ENCODE measurements at places on chromosomes 6 and 20. TPM values are rescaled to one million over a fixed set of nuclear protein-coding genes. Genes with fewer than 3 reads are reported as not detected.

DNA sequence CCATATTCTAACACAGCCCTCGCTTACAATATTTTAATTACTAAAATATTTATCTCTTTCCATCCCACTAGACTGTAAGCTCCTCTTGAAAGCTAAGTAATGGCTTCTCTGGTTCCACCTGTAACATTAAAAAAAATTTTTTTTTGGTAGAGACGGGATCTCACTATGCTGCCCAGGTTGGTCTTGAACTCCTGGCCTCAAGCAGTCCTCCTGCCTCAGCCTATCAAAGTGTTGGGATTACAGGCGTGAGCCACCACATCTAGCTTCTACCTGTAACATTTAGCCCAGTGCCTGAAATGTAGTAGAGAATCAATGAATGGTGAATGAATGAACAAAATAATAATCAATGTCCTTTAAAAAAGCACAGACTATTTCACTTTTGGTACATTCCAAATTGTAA lies 28.8 kb downstream of the DEK start:
- no peak for DNase-seq

GRCh38 chr6:107443608-107444267 lies 15.6 kb downstream of the PDSS2 start:
- no peak for DNase-seq

DNA sequence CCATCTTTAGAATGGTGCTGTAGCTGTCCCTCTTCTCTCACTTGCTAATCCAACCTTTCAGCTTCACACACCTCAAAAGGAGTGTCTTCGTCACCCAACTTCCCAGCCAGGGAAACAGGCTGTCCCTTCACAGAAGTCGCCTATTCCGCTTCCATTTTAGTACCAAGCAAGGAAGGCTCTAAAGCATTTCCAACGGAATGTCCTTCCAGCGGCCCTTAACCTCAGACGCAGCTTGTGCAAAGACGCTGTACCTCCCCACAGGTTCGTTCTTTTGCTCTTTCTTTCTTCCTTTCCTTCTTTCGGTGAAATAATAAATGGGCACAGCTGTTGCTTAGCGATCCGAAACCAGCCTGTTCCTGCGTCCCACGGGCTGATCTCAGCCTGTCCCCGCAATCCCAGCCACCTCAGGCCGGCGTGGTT lies 1.5 kb downstream of the PTPRT start:
- no peak for DNase-seq

DNA sequence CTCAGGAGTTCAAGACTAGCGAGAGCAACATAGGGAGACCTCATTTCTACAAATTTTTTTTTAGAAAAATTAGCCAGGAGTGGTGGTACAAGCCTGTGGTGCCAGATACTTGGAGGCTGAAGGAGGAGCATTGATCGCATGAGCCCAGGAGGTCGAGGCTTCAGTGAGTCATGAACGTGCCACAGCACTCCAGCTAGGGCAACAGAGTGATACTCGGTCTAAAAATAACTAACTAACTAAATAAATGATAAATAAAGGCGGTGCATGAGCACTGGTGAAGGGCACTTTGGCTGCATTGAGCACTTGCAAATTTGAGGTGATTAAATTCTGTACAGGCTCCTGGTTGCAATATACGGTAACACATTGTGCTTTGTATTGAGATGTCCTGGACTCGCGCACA lies 13.5 kb downstream of the HLA-A start:
- DNase-seq, result no peak

DNA sequence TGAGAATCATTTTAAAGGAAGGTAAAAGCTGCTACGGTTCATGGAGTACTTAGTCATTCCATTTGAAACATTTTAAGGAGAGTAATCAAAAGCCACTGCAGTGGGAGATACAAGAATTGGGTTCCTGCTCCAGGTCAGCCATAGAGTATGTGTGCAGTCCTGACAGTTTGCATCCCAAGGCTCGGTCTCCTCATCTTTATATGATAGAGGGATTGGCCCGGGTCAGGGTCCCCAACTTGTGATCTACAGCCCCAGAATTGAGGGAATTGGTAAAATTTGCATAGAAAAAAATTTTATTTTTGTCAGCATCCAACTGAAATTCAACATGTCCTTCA lies 147.4 kb upstream of the PRND start:
- DNase-seq, result no peak

DNA sequence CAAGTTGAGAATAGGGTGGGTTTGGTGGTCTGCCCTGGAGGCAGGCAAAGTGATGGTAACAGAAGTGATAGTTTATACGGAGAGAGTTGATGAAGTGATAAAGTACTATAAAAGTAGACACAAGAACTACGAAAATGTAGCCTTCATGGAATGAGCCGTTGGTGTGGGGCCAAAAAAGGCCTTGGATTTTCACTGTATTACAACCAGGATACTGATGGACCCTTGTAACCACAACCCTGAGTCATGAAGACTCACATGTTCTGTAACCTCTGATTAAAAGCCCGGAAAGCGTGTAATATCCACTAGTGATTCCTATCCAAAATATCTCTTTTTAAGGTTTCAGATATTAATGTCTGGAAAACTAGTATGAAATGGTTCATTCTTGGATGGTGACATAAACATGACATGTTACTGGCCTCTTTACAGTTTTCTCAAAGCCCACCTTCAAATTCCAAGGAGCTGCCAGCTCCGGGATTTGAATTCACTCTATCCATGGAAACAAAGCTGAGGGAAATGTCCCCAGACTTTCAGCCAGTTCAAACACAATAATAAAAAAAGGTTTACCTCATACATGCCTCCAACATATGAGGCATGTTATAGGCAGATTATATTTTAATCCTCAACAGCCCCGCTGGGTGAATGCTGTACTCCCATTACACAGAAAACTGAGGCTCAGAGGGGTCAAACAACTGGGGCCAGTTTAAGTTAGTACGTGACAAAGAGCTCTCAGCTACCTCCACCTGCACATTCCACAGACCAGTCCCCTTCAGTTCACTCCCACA lies 55.4 kb downstream of the MRPL14 start:
- no peak for DNase-seq

DNA sequence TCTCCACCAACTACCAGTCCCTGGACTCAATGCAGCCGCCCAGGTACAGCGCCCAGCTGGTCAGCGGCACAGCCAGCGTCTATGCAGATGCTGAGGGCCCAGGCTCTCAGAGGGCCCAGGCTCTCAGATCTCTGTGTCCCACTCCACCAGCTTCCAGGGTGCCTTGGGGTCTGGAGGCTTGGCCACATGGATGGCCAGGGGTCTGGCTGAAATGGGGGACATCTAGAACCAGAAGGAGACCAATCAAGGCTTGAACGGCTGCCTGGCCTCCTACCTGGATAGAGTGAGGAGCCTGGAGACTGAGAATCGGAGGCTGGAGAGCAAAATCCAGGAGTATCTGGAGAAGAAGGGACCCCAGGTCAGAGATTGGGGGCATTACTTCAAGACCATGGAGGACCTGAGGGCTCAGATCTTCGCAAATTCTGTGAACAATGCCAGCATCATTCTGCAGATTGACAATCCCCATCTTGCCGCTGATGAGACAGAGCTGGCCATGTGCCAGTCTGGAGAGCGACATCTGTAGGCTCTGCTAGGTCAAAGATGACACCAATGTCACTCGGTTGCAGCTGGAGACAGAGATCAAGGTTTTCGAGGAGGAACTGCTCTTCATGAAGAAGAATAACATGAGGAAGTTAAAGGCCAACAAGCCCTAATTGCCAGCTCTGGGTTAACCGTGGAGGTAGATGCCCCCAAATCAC lies 44.1 kb upstream of the GRM4 start:
- no peak for DNase-seq

DNA sequence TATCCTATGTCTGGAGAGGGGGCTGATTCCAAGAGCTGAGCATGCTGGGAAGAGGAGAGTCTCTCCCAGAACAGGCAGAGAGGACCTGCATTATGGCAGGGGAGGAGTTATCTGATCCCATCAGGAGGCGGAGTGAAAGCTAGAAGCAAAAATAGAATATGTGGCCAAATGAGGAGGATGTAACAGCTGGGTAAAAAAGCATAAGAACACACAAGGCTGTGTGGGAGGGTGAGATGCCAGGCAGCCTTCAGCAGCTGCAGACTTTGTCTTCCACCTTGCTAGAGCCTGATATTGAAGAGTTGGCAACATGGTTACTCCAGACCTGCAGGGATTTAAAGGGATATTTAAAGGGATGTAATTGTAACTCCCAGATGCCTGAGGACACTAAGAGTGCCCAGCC lies 167.1 kb downstream of the PTPRT start:
- no peak for DNase-seq

The GPX5 gene
- total RNA-seq, result not detected

The MAVS gene
- total RNA-seq, result 24.3 TPM

The HLA-G gene
- total RNA-seq, result 2.7 TPM

The PRL gene
- total RNA-seq, result not detected

Measured in H9 (cell line).